Activated CD4-positive, CD25-positive, alpha-beta regulatory T cell treated with anti-CD3 and anti-CD28 coated beads, Interleukin-2, amount 50 U/mL, for 72 hours (primary cell): ENCODE measurements at places on chromosomes 4 and X.

DNA sequence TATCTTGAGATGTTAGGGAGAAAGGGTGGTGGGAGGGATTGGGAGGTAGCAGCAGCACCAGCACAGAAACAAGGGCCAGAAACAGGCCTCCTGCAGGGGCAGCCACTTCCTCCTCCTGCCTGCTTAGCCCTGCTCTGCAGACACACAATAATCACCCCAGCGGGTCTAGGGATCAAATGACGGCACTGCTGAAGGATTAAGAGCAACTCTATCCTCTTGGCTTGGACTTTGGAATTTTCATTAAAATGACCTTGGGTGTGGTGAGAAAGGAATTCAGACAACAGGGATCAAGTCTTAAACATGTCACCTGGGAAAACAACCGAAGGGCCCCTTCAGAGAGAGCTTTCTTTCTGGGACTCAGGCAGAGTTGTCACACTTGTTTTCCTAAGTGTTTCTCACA, 353.4 kb downstream of the SPRY1 start:
- DNase-seq, result no peak

DNA sequence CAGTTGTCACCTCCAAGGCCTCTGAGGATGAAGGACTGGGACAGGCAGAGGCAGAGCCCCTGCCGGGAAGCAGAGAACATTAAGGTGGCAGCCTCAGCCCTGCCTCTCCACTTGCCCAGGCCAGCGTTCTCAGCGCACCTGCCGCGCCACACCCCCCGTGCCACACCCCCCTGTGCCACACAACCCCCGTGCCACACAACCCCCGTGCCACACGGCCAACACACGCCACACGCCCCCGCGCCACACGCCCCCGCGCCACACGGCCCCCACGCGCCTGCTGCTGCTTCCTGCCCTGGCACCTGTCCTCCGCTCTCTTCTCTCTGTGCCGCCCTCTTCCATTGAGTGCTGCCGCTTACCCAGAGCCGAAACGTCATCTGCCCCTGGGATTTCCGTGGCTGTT, 58.0 kb upstream of the ZFP42 start:
- no peak for DNase-seq

- DNase-seq, result no peak
These were observed 283.0 kb upstream of the BOD1L1 start for GRCh38 chr4:13910556-13910955.

DNA sequence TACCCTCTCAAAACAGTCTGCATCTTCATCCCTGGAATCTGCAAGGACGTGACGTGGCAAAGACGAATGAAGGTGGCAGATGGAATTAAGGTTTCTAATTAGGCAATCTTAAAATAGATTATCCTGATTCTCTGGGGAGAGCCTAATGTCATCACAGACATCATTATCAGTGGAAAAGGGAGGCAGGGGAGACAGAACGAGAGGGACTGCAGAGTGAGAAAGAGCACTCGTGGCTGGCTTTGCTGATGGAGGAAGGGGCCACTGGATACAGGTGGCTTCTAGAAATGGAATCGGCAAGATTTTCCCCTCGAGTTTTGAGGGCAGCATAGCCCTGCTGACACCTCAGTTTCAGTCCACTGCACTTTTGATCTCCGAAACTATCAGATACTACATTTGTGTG, 110.6 kb downstream of the ASMT start:
- no peak for DNase-seq

GRCh38 chrX:32153585-32153984, 1057.8 kb downstream of the DMD start:
- no peak for DNase-seq

- DNase-seq, result no peak
These were observed 201.6 kb downstream of the CAMK2D start for GRCh38 chr4:113559947-113560346.

- DNase-seq, result no peak
These were observed 85.0 kb downstream of the TEX13C start for GRCh38 chrX:125404667-125405160.

DNA sequence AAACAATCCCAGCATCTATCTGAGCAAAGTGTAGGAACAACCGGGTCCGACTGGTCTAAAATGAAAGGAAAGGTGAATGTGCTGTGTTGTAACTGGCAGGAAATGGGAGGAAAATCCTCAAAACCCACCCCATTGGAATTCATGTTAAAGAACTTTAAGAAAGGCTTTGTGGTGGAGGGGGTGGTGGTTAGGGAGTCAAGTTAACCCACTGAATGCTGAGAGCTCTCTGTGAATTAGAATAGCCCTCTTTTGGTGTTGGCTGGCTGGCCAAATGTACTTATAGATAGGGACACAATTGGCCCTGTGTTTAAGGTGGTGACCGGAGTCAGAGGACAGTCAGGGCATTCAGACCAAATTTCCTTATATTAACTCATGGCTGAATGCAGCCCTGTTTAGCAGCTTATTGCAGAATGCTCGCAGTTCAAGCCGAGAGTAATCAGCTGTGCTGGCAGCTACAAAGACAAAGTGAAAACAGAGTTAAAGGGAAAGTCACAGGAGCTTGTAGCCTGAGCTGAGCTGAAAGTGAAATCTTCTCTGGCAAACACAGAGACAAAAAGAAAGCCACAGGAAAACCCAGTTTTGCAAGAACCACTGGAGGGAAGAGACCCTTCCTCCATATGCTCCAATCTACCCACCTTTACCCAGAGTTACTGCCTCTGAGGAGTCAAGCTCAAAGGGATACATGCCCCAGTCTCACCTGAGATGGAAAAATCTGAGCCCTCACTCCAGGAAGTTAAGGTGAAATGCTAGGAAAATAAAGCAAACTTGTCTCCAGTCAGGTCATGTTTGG, 38.5 kb upstream of the UGT2B7 start:
- DNase-seq, result no peak

GRCh38 chrX:152428120-152428519, 23.0 kb downstream of the GABRA3 start:
- DNase-seq, result no peak

GRCh38 chrX:149571770-149572169, 15.5 kb downstream of the MAGEA9B start:
- DNase-seq, result no peak

DNA sequence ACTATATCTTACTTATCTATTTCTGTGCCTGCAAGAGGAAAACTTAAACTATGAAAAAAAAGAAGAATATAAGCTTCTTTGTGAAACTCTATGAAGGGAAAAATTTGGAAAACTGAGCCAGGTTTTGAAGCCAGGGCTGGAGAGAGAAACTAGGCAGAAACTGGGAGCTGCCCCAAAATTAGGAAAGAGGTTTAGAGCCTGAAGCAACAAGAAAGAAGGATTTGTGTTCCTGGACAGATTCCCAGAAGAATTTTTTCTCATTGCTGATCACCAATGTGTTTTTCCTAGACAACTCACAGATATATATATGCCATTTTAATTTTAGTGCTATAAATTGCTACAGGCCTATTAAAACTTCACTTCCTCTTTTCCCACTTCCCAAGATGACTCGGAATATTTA, 245.0 kb upstream of the GEMIN8 start:
- DNase-seq, result no peak
